Bone marrow (tissue), 2 donors: ENCODE measurements at places on chromosomes 13 and 19.

- DNase-seq: no peak
Observed at GRCh38 chr13:28495538-28496187, 735 bp upstream of the FLT1 start.

DNA sequence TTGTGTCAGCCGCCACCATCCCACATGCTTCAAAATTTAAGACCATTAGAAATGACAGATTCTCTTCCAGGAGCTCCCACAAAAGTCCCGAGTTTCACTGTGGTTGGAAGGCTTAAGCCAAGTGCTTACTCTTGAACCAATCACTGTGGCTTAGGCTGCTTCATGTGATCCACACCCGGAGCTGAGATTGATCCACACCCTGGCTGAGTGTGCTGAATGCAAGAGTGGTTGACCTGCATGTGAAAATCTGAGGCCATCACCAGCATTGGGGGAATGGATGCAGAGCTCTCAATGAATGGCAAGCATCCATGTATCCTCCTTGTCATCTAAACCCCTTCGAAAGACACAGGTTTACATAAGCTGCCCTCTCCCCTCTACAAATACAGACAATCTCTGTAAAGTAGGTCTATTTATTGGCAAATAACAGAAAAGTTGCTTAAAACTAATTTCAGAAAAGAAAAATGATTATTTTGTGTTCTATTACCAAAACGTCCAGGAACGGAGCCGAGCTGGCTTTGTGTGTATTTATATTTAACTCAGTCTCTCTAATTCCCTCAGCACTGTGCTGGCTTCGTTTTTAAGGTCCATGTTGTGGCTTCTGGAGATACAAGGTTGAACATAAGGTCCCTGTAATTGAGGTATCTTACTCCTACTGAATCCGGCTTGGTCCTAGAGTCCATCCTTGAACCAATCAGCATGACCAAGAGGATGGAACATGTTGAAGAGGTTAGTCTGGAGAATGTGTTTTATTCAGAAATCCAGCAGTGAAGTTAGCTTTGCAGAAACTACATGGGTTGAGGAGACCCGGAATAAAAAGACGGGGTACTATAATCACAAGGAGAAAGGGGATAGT is 332.4 kb downstream of the LIG4 start:
- DNase-seq: no peak

- no peak for DNase-seq
Observed at GRCh38 chr13:85108356-85108755, 690.9 kb downstream of the SLITRK6 start.

- no peak for DNase-seq
Observed at GRCh38 chr19:32287086-32287485, 58.3 kb upstream of the ZNF507 start.

GRCh38 chr19:16339361-16339725 is 14.7 kb downstream of the KLF2 start:
- no peak for DNase-seq

DNA sequence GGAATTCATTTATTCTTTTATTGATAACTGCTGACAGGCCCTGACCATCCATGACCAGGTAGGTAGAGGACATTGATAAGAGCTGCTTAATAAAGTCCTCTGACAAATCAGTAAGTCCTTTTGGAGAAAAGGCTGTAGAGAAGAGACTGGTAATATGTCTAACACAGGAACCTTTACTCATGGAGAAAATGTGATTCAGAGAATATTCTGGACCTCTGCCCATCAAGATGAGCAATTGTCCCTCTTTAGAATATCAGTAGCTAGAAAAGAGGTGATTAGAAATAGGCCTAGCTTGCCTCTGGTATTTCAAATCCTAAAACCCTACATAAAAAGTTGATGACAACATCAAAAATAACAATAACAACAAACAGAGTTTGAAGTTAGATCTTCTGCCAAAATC is 642.3 kb downstream of the TBC1D4 start:
- DNase-seq: no peak

DNA sequence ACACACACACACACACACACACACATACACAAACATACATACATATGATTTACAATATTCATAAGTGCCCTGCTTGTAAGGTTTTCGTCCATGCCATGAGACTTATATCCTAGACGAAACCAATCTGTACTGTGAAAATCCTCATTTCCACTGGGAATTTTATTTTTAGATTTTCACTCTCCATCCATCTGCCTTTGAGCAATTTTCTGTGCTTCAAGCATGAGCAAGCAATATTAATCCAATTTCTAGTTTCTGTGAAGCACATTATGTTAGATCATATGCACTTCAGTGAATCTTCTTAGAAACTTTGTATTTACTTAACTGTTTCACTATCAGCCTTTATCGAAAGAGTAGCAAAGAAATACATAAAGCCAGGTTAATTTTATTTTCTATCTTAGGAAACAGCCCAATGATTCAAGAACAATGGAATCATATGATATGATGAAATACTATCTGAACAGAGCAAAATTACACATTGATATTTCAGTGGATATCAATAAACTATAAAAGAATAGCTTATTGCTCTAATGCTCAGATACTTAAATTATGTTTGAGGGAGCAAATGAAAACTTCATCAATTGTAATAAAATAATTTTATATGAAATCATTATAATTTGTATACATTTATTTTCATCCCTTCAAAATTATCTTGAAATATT is 1100.7 kb upstream of the MIR17HG start:
- DNase-seq: no peak

GRCh38 chr13:50419896-50420295 is 404.7 kb downstream of the KCNRG start:
- DNase-seq: no peak

GRCh38 chr19:34220472-34221063 is 33.8 kb upstream of the GARRE1 start:
- DNase-seq: no peak

GRCh38 chr13:25756912-25757311 is 294.9 kb downstream of the SHISA2 start:
- no peak for DNase-seq

DNA sequence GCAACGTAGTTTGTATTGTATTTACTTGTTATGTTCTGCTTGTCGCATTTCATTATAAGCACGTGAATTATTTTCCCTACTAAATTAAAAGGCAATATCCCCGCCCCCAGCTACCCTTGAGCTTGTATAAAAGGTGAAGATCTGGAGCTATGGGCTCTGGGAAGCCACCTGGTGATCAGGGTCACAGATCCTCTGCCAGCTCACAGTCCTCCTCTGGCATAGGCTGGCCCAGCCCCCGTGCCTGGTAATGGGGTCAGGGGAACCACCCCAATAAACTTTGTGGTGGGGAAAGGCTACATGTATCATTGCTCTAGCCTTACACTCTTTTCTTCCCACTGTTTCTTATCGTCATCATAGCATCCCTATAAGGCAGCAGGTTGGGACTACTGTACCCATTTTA is 190.2 kb upstream of the TSHZ3 start:
- no peak for DNase-seq

DNA sequence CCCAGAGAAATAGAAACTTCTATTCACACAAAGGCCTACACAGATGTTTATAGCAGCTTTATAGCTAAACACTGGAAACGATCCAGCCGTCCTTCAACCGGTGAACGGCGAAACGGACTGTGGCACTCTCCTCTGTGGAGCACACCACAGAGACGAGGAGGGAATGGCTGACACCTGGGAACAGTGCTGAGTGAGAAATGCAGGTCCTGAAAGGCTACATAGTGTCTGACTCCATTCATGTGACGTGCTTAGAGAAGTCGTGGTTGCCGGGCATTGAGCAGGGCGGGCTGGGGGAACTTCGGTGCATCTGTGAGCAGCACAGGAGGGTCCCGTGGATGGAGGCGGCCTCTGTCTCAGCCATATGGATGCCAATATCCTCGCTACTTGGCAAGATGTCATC is 3.1 kb upstream of the GRK1 start:
- DNase-seq: no peak

DNA sequence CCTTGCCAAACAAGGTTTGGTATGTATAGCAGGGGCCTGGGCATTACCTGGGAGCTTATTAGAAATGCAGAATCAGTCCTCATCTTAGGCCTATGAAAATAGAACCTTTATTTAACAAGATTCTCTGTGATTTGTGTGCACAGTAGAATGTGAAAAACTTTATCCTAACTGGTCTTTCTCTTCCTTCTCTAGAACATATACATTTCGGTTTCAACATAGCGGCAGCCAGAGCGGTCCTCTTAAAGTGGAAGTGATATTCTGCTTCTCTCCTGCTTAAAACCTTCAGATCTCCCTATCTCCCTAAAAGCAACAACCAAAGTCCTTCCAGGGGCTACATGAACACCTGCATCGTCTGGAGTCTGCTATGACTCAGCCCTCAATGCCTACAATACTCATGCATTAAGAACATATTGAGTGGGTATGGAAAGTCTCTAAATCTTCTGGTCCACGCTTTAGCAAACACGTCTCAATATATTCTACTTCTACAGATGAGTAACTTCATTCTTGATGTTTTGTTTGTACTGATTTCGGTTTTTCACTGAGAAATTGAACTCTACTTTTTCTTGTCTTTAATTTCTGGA is 84.5 kb downstream of the SPRY2 start:
- no peak for DNase-seq

GRCh38 chr13:89458456-89458855 is 1787.3 kb downstream of the SLITRK5 start:
- no peak for DNase-seq

- DNase-seq: no peak
Observed at GRCh38 chr13:26221399-26221720, 754 bp downstream of the RNF6 start.

GRCh38 chr19:5628919-5629481 is 6.1 kb downstream of the SAFB start:
- DNase-seq: peak; percentile 63

GRCh38 chr13:75787249-75787928 is 151.3 kb downstream of the LMO7 start:
- no peak for DNase-seq

- DNase-seq: peak; percentile 56
Observed at GRCh38 chr13:112942689-112943308, 26.2 kb upstream of the MCF2L start.

DNA sequence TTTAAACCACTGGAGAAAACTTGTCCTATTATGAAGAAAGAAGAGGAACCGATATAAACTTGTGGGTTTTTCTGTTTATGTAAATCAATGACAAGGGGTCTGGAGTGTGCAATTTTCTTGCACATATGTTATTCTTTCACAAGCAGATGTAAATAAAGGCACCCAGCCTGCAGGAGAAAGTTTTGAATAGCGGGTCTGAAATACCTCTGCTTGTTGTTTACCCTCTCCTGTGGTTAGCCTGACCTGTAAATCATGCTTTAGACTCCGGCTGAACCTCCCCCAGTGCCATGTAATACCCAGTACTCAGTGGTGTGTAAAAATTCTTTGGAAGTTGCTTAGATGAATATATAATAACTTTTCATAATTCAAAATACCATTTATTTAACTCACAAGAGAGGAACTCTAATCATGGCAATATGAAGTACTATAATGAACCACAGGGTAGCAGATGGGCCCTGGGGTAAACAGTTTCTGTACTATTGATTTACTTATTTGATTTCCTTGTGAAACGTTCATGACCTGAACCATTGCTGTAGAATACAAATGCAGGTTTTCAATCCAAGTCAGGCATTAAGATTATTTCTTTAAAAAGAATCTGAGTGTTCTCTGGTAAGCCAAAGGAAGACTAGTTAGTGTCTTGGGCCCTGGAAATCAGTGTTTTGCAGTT is 245.1 kb downstream of the LMO7 start:
- no peak for DNase-seq

DNA sequence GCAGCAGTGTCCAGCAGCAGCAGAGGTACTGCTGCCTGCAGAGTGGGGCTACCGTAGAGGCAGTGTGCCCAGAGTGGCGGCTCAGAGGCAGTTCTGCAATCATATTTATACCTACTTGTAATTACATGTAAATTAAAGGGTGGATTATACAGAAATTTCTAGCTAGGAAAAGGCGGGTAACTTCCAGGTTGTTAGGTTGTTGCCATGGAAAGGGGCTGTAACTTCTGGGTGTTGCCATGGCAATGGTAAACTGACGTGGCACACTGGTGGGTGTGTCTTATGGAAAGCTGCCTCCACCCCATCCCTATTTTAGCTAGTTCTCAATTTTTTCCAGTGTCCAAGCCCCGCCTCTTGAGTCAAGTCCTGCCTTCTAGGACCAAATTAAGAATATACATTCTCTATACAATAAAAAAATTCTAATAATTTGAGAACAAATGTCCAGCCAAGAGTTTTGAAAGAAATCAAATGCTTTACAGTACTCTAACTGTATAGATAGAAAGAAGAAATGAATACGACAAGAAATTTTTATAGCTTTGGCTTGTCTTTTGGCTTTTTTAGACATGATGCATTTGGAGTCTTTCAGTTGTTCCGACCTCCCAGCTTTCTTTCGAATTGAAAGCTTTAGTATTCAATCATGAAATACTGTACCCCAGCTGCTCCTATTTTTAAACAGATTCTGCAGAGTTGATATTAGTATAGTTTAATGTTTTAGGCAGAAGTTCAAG is 816.6 kb downstream of the DIAPH3 start:
- no peak for DNase-seq

DNA sequence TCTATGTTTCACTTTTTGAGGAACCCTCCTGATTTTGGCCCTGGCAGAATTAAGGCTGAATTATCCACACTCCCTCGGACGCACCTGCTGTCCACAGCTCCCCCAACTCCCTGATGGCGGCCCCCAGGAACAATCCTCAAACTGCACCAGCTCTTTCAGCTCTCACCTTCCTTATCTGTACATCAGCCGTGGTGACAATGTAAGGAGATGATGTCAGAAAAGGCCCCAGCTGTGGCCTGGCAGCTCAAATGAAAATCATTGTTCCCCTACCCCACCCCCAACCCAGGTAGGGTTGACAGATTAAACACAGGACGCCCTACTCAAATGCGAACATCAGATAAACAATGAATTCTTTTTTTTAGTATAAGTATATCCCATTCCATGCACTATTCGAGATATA is 35.0 kb upstream of the KLF2 start:
- no peak for DNase-seq

- DNase-seq: no peak
Observed at GRCh38 chr19:7199613-7200533, 94.3 kb downstream of the INSR start.

GRCh38 chr13:27925220-27925991 is 5.6 kb downstream of the PDX1 start:
- no peak for DNase-seq

DNA sequence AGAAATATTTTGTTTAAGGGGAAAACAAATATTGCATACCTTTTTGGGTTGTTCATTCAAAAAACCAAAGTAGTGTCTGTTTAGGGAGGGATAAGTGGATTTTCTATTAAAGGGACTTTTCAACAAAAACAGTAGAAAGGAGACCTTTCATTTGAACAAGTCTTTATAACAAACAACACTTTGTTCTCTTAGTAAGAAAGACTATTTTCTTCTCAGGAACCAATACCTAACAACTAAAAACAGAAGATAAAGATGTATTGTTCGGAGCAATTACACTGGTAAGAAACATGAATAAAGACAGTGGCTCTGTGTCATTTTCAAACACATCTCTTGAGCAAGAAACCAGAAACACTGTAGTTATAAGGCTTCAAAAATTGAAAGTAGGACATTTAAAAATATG is 1610.1 kb upstream of the PCDH20 start:
- DNase-seq: no peak

DNA sequence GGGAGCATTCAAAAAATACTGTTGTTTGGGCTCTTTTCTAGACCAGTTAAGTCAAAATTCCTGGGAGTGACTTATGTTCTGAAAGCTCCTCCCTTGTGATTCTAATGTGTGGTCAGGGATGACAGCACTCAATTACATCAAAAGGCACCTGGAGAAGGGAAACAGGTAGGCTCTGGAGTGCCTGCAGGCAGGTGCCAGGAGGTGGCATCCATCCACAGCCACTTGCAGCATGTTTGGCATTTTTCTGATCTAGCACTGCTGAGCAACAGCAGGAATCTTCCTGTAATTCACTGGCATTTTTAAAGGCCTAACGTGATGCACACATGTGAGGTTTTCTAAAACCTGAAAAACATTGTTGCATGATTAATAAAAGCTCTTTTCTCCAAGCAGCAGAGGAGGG is 94.6 kb downstream of the CCNA1 start:
- DNase-seq: no peak
